Uterine smooth muscle cell (primary cell): ENCODE measurements at places on chromosomes 11 and 22. TPM values are rescaled to one million over a fixed set of nuclear protein-coding genes. Genes with fewer than 3 reads are reported as not detected.

CD151 gene
- 655 and 749 TPM in 2 replicates for total RNA-seq

ST13 gene
- total RNA-seq: 213 and 321 TPM in 2 replicates

OR52I2 gene
- under 0.01 TPM in 1 of 2 replicates, not detected in the other for total RNA-seq

OR4C13 gene
- total RNA-seq: not detected in 2 replicates

ZNF195 gene
- 16.5 and 17.3 TPM in 2 replicates for total RNA-seq

OR6T1 gene
- total RNA-seq: not detected in 2 replicates

TUBA8 gene
- total RNA-seq: 0.33 and 0.62 TPM in 2 replicates

KRTAP5-1 gene
- total RNA-seq: not detected in 2 replicates

DDIAS gene
- total RNA-seq: 3.1 and 8.1 TPM in 2 replicates

DBX1 gene
- not detected in 2 replicates for total RNA-seq

KIF18A gene
- 9.0 and 40.0 TPM in 2 replicates for total RNA-seq

RASGRP2 gene
- 0.33 and 1.2 TPM in 2 replicates for total RNA-seq

EHF gene
- not detected in 2 replicates for total RNA-seq

OR51B2 gene
- total RNA-seq: 0.12 TPM in 1 of 2 replicates, not detected in the other

LDHAL6A gene
- total RNA-seq: not detected in 2 replicates

UBQLNL gene
- not detected in 2 replicates for total RNA-seq

BEST1 gene
- total RNA-seq: 3.1 and 7.1 TPM in 2 replicates

FERMT3 gene
- 3.2 and 4.8 TPM in 2 replicates for total RNA-seq

PATE2 gene
- total RNA-seq: 0.12 and 0.22 TPM in 2 replicates

ARFIP2 gene
- total RNA-seq: 56.0 and 66.1 TPM in 2 replicates

MRGPRF gene
- 33.6 and 44.1 TPM in 2 replicates for total RNA-seq

DYNC2H1 gene
- total RNA-seq: 69.8 and 91.6 TPM in 2 replicates

MUC2 gene
- under 0.01 TPM in 1 of 2 replicates, not detected in the other for total RNA-seq

ANO5 gene
- 0.44 and 0.75 TPM in 2 replicates for total RNA-seq

OR8U1 gene
- total RNA-seq: not detected in 2 replicates

C11orf87 gene
- total RNA-seq: not detected in 2 replicates

FOLR3 gene
- total RNA-seq: 3.8 and 11.1 TPM in 2 replicates

SUSD2 gene
- total RNA-seq: 1.9 and 8.6 TPM in 2 replicates

ALX4 gene
- under 0.01 TPM in 1 of 2 replicates, not detected in the other for total RNA-seq

OR4S2 gene
- not detected in 2 replicates for total RNA-seq

SYT7 gene
- total RNA-seq: 31.4 and 43.6 TPM in 2 replicates

SMIM38 gene
- total RNA-seq: 0.11 and 0.87 TPM in 2 replicates

PDGFD gene
- 1.4 and 1.7 TPM in 2 replicates for total RNA-seq

SCGB1D2 gene
- not detected in 2 replicates for total RNA-seq

MMP8 gene
- 0.11 TPM in 1 of 2 replicates, not detected in the other for total RNA-seq

OR51I1 gene
- total RNA-seq: 0.11 TPM in 1 of 2 replicates, not detected in the other
